T-helper 2 cell (primary cell): ENCODE measurements at places on chromosomes 5 and 9.
A peak's percentile ranks its signal among the peaks of the same experiment; 100 is the strongest.

DNA sequence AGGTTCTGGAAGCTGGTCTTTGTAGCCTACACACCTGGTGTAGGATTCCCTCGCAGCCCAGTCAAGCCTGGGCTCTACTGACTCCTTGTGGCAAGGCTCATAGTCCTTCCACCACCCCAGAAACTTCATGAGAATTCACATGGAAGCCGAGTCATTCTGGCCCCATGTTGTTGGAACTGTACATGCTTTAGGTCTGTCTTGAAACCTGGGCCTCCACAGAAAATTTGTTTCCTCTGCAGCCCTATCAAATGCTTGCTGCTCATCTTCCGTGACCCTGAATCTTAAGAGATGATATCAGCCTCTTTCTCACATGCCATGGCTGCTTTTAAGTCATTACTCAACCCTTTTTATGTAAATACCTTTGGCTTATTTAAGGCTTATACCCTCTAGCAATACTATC lies 113.4 kb upstream of the GRHPR start:
- DNase-seq: peak; percentile 24

DNA sequence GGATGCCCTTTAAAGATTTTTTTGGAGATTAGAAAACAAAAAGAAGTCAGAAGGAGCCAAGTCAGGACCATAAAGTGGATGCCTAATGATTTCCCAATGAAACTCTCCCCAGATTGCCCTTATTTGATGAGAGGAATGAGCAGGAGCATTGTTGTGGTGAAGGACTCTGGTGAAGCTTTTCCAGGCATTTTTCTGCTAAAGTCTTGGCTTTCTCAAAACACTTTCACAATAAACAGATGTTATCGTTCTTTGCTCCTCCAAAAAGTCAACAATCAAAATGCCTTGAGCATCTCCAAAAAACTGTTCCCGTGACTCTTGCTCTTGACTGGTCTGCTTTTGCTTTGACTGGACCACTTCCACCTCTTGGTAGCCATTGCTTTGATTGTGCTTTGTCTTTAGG lies 121.8 kb downstream of the CAAP1 start:
- no peak for DNase-seq

DNA sequence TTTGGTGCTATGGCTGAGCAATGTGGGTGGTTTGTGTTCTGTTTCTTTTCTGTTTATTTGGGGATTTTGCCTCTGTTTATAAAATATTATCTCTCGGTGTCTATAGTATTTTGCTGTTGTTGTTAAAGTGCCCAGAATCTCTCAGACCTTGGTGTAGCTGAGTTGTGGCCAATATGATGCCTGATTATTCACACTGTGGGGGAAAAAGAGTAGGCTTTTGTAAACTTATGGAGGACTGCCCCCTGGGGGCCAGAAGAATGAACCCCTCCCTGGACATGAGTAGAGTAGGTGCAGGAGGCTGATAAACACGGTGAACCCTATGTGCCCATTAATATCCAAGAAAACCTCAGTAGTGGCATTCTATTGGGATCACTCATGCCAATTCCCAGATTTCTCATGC lies 49.0 kb upstream of the DPYSL3 start:
- DNase-seq: no peak

DNA sequence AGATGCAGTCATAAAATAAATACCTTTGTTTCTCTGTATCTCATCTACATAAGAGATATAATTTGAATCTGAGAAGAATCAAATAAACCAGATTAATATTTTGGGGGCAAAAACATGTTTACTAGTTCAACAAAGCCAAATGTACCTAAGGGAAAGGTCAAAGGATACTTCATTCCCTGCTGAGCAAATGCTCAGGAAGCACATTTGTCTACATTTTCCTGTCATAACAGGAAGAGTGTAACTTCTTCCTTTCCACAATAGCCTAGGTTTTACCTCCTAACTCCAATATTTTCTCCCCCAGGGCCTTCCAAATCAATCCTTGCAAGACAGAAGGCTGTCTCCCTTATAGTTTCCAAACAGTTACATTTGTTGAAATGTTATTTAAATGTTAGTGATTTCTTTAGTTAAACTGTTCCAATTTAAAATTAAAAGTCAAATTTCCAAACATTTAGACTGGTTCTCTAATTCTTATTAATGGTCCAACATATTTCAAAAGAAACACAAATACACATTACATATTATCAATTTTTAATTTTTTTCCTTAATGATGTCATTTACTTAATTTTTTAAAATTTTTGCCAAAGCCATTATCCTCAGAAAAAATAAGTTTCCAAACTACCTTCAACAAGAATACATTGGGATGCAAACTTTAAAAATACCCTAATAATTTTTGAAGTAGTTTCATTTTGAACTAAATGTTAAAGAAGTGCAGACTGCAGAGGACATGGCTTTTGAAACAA lies 67.8 kb downstream of the MEF2C start:
- no peak for DNase-seq
